ENCODE measurements at places on chromosomes 2 and 18.

- no peak for DNase-seq
These were observed 206.1 kb downstream of the TFCP2L1 start for GRCh38 chr2:121078899-121079298.

DNA sequence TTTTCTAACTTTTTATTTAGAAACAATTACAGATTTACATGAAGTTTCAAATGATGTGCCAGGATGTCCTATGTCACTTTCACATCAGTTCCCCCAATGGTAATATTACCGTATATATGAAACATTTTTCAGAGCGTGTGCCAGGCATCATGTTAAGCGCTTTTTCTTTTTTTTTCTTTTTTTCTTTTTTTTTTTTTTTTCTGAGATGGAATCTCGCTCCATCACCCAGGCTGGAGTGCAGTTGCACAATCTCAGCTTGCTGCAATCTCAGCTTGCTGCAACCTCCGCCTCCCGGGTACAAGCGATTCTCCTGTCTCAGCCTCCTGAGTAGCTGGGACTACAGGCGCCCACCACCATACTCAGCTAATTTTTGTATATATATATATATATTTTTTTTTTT lies 5.6 kb upstream of the PPP4R1 start:
- no peak for DNase-seq

- DNase-seq = no peak
These were observed 221.5 kb downstream of the SH3RF3 start for GRCh38 chr2:109350526-109350925.

DNA sequence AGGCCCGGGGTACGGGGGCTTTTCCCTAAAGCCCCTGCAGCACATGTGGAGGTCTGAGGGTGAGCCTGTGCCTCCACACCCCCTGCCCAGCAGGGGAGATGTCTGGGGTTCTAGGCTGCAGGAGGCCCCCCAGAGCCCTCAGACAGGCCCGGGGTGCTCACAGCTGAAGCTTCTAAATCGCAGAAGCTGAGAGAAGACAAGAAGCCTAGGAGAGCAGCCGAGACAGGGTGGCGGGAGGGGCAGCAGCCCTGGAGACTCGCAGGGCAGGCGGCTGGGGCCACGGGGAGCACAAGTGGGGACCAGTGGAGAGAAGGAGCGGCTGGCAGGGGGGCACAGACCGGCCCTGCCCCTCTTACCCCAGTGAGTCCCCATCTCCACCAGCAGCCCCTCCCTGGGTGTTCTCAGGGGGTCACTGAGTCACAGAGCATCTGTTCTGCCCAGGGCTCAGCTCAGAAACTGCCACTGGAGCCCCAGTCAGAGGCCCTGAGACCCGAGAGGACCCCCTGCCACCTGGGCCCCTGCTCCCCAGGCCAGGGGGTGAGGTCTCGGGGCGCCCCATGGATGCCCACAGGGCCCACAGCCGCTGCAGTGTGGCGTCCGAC lies 26.1 kb downstream of the GPC1 start:
- DNase-seq = no peak

DNA sequence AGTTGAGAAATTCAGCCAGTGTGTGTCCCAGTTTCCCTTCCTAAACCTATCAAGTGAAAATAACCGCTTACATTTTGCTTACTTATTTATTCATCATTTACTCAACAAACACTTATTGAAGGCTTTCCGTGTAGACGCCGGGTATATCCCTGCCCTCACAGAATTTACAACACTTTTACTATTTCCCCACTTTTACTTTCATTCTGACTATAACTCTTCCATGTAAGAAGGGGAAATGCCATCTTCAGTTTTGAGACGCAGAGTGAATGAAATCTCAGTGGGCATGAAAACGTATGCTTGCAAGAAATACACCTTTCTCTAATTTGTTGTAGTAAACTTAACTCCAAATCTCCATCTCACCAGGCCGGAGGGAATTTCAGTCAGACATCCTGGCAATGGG lies 251.0 kb upstream of the CHAC2 start:
- no peak for DNase-seq

DNA sequence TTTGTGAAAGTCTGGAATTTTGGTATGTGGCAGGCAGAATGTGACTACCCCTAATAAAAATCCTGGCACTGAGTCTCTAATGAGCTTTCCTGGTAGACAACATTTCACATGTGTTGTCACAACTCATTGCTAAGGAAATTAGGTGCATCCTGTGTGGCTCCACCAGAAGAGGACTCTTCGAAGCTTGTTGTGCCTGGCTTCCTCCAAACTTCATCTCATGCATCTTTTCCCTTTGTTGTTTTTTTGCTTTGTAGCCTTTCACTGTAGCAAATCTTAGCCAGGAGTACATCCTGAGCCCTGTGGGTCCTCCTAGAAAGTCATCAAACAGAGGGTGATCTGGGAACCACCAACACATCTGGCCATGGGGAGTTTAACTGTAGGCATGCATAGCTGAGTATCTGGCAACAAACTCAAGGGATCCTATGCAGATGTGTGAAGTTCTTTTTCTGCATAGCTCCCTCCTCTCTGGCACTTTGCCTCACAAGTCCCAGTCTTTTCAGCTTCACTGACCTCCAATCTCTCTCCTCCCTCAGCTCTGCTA lies 42.1 kb upstream of the SERTAD2 start:
- no peak for DNase-seq

DNA sequence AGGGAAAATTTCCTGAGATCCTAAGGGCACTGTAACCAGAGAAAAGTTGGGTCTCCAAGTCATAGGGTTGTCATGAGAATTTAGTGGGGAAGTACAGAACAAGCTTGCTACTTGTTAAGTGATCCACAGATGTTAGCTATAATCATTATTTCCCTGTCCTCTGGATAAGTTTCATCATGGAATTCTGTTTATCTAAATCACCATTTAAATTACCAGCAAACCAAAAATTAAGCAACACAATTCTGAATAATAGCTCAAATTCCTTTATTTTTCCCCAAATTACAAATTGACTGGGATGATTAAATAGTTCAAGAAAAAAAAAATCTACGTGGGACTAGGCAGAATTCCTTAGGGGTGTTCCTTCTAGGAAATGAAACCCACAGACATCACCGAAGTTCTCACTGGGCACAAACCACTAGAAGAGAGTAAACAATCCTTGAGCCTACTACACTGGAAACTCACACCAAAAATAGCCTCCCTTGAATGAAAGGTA lies 159.5 kb downstream of the COL6A3 start:
- peak; percentile 56 for DNase-seq

- DNase-seq = peak; percentile 89
These were observed 90.2 kb downstream of the FAM161A start for GRCh38 chr2:61763605-61764034.

DNA sequence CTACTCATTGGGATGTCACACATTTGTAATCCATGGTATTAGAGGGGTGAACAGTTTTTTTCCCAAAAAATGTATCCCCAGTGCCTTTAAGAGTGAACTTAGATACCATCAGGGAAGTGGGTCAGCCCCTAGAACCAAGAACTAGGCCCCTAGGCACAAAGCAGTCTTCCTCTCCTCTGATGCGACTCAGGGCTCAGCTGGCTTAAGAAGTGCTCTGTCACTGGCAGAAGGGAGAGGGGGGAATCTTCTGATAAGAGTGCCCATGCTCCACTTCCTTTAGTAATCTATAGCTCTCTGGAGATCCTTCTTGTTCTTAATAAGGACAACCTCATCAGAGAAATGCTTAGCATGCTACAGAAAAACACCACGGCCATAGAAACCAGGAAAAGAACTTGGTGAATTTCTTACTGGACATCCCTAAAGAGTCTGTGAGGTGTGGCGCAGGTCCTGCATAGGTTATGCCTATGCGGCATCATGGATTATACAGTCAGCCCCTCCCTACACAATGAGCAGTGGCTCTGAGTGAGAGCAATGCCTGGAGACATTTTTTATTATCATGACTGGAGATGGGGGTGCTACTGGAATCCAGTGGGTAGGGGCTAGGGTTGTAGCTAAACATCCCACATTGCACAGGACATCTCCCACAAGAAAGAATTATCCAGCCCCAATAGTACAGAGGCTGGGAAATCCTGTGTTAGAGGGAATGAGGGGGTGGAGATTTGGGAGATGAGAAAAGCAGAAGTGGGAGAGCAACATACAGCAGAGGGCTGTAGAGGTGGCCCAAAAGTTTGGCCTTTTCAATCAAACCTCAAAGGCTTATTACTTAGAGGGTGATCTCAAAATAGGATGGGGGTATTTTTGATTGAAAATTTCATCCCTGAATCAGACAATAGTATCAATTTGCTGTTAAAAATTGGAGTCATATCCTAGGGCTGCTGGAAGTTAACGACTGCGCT lies 21.7 kb upstream of the ZNF385B start:
- no peak for DNase-seq

DNA sequence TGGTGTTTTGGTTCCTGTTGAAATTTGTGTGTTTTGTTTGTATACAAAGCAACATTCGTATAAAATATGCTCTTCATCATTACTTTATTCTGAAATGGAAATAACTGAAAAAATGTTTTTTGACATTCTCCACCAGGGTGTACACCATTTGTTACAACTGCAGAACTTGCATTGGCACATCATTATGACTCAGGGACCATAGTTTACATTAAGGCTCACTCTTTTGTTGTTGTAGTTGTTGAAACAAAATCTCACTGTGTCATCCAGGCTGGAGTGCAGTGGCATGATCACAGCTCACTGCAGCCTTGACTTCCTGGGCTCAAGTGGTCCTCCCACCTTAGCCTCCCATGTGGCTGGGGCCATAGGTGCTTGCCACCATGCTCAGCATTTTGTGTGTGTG lies 676.6 kb downstream of the TDRD15 start:
- peak; percentile 78 for DNase-seq

DNA sequence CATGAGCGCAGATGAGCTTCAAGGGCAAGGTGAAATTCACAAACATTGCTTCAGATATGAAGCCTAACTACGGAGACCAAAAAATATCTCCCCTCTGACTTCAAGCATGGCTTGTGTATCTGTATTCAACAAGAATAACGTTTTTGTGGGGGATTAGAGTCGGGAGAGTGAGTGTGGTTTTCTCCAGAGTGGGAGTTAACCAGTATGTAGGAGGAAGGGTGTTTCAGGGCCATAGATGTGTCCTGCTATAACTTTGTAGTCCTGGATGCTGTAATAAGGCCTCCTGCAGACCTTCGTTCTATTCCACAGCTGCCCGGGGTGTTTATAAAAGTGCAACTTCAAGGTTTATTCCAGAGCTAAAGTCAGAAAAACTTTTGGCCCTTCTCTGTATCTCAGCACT lies 12.9 kb upstream of the C2orf74 start:
- DNase-seq = no peak

GRCh38 chr2:43568228-43568627 lies 27.6 kb downstream of the THADA start:
- DNase-seq = no peak

DNA sequence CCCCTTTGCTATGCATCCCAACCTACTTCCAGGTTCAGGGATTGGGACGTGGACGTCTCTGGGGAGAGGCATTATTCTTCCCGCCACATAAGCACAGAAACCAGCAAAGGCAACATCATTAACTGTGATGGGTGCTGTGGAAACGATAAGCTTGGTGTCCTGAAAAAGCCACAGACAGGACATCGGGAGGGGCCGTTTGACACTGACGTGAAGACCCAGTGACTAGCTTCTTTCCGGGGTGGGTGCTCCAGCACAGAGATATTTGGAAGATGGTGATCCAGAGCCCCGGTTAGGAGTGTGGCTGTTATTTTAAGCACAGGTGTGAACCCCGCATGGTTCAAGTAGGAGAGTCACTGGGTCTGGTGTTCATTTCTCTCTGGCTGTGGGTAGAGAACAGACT lies 163.8 kb upstream of the HDAC4 start:
- no peak for DNase-seq

Data from HCEC 1CT (cell line).